ENCODE measurements at places on chromosomes 2 and 18.

- DNase-seq: no peak
Observed at GRCh38 chr2:141767051-141767450, 363.8 kb downstream of the LRP1B start.

DNA sequence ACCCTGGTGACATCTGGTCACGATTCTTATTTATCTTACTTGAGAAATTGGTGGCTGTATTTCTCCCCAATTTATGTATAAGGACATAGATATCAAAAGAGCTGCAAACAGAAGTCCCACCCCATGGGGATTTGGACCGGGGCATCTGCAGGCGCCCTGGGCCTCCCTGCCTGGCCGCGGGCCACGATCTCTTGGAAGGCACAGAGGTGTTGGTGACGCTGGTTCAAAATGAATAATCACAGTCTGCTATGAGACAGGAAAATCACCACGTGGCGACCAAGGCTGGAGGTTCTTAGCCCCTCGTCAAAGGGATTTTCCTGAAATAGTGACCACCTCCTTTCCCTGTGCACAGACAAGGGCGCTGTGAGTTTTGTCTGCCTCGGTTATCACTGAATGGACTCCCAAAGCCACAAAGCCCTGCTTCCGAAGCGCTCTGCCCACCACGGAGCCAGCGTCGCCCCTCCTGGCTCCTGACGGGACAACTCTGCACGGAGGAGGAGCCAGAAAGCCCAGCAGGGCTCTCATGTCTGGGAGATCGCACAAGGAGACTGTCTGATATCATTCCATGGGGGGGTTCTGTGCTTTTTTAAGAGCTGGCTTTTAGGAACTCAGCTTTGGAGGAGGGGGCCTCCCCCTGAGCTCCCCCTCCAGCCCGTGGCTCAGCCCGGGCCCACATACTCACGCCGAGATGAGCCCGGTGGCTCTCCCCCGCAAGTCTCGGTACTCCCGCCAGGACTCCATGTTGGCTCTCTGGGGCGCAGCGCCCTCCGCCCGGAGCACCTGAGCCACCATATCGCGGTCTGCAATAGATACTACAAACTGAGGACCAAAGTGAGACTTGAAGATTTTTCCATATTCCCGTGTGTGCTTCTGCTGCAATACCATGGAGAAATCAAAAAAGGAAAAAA is 14.6 kb downstream of the CYP27C1 start:
- no peak for DNase-seq

DNA sequence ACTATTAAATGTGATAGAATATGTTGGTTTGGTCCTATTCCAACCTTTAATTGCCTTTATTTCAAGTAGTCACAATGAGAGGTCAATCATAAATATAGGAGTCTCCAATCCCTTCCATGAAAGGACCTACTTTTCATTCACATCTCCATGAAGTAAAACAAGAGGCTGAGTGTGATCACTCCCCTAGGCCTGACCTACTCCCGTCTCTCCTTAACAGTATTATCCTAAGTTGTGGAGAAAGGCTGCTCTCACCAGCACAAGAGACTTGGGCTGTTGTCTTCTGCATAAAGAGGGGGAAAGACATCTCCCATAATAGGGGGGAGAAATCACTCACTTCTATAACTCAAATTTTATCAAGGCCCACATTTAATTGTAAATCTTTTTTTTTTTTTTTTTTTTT is 105.4 kb downstream of the SOS1 start:
- no peak for DNase-seq

DNA sequence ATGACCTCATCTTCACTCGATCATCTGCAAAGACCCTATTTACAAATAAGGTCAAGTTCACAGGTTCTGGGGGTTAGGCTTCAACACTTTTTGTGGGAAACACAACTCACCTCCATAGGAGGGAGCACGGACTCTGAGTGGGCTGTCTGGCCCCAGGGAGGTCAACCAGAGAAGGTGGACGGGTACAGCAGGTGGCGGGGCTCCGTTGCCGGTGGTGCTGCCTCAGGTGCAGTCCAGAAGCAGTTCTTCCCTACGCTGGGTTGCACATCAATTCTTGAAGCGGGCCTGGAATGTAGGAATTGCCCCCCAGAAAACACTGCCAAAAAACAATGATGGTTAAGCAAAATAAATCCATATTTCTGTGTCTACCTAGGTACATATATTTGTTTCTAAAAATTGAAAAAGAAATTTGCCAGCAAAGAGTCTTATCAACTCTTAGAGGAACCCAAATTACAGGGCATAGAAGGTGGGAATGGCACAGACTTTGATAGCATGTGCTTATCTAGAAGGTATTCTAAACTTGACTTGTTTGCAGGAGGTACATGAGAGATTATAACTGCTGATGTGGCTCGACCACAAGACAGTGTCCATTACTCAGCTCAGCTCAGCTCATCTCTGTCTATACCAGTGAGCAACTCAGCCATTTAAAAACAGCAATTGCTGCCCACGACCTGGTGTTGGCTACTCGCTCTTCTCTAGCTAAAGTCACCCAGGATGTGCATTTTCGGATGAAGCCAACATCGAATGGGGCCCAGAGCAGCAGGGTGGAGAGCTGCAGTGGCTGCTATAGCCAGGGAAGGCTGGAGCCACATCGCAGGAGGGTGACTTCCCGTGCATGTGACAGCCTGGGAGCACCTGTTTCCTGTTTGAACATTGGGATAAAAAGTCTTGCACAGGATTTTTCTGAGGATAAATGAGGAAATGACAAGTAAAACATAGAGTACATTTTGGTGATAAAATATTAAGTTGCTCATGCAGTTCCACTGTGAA is 128.7 kb downstream of the RNF144A start:
- DNase-seq: no peak

DNA sequence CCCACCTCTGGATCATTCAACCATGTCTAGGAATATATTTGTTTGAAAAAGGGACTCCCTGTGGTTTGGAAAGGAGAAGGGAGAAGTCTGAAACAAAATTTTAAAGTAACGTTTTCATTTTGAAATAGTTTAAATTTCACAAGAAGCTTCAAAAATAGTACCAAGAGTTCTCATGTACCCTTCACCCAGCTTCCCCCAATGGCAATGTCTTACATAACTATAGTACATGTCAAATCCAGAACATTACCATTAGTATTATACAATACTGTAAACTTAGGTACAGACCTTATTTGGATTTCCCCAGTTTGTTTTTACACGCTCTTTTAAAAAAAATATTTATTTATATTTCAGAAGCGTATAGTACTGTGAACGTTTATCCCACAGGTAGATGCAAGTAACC is 4.0 kb upstream of the LYG2 start:
- DNase-seq: no peak

DNA sequence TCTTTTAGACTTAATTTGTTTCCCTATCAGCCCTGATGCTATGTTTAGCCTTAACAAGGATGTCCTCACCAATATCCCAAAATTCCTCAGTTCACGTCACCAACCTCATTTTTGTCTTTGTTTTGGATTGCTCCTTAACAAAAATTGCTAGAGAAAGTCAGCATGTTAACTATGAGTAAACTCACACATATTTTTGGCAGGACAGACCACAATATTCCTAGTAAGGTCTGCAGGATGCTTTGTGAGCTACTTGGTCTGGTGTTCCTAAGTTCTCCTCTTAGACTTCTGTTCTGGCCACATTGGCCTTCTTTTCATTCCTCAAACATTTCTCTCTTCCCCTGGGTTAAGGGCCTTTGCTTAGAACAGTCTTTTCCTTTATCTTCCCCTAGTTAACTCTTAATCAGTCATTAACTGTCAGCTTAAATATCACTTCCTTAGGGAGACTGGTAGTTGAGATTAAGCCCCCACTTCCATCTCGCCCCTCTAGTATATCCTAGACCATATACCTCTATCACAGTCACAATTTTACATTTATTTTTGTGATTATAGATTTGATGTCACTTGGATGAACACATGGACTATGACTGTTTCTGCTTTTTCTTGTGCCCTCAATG is 116.2 kb downstream of the ADCYAP1 start:
- DNase-seq: no peak

- no peak for DNase-seq
Observed at GRCh38 chr2:97654309-97654708, 8.4 kb downstream of the COX5B start.

- DNase-seq: no peak
Observed at GRCh38 chr2:124081154-124081716, 56.1 kb downstream of the CNTNAP5 start.

DNA sequence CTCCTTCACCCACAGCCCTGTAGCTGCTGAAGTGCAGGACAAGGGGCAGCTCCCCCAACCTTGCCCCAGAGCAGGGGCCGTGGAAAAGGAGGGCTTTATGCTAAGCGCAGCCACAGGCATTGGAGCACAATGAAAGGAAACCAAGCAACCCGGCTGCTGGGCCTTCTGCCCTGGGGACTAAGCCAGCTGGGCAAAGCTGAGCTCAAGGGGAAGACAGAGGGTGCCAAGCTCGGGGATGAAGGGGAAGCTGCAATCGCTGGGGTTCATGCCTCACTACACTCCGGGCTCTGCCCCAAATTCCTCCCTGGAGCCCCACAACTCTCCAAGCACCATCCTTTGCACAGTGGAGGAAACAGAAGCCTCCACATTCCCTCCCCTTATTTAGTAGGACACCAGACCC is 12.4 kb downstream of the SFXN5 start:
- no peak for DNase-seq

Measured in SHP77 treated with DMSO at 0.1 percent for 48 hours (cell line).